Transverse colon (tissue), 4 donors: ENCODE measurements at places on chromosomes 16 and 17. TPM values are rescaled to one million over a fixed set of nuclear protein-coding genes. Genes with fewer than 3 reads are reported as not detected.

The IGF2BP1 gene
- not detected for total RNA-seq

DNA sequence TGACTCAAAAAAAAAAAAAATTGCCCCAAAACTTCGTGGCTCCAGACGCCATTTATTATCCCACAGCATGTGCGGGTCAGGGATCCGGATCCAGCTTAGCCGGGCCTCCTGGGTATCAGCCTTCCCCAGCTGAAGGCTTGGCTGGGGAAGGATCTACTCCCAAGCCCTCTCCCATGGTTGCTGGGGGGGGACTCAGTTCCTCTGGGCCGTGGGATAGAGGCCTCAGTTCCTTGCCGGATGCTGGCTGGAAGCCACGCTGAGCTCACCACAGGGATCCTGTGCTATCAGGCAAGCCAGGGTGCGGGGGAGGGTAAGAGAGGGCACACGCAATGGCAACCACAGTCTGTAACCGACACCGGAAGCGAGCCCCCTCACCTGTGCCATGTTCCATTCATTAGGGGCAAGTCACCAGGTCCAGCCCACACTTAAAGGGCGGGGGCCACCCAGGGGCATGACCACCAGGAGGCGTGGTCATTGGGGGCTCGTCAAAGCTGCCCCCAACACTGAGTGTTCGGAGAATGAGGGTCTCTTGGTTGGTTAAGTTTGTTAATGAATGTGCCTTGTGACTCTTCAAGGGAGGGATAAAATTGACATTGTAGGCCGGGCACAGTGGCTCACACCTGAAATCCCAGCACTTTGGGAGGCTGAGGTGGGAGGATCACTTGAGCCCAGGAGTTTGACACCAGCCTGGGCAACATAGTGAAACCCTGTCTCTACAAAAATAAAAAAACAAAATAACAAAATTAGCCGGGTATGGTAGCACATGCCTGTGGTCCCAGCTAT is 210.0 kb upstream of the GSE1 start:
- no peaks in the 10 kb centered on the region for H3K36me3 ChIP-seq
- H3K4me1 ChIP-seq = no peaks in the 10 kb centered on the region
- no peak overlapping the region for H3K4me3 ChIP-seq
- no peaks in the 10 kb centered on the region for H3K27me3 ChIP-seq
- DNase-seq = no peak
- no peak overlapping the region for H3K27ac ChIP-seq

DNA sequence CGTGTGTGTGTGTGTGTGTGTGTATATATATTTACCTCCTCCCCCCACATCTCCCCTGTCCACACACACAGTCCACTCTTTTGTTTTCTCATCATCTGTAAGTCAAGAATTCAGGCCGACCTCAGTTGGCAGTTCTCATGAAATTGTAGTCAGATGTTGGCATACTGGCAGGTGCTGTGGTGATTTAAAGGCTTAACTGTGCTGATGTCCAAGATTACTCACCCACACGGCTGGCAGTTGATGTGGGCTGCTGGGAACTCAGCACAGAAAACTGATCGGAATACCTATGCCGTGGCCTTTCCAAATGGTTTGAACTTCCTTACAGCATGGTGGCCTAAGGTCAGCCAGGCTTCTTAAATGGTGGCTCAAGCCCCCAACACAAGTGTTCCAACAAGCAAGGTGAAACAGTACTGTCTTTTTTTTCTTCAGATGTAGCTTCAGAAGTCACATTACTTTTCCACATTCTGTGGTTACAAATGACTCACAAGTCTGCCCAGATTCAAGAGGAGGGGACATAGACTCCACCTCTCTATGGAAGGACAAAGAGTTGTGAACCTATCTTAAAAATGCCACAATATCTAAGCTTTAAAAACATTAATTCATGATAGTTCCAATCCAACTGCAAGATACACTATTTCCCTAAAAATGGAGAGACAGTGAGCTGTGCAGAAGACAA is 198.5 kb upstream of the HS3ST4 start:
- H3K27ac ChIP-seq = no peak overlapping the region
- H3K27me3 ChIP-seq = no peaks in the 10 kb centered on the region
- no peak overlapping the region for H3K4me3 ChIP-seq
- DNase-seq = no peak
- H3K36me3 ChIP-seq = no peaks in the 10 kb centered on the region

The PNPO gene
- total RNA-seq = 7.4 TPM

- no peaks in the 10 kb centered on the region for H3K4me1 ChIP-seq
- no peaks in the 10 kb centered on the region for H3K36me3 ChIP-seq
Observed at GRCh38 chr16:88315543-88316105, 67.1 kb upstream of the ZNF469 start.
